Lung (tissue), 17 donors: ENCODE measurements at places on chromosomes 3 and 15. TPM values are rescaled to one million over a fixed set of nuclear protein-coding genes. Genes with fewer than 3 reads are reported as not detected.

ESYT3 gene
- total RNA-seq: 38.3 TPM

GPR160 gene
- 18.7 TPM for total RNA-seq

LIPC gene
- 0.55 TPM for total RNA-seq

SERPINI2 gene
- 4.9 TPM for total RNA-seq

KPNA4 gene
- 32.0 TPM for total RNA-seq

GPR27 gene
- total RNA-seq: 4.6 TPM

IL17RE gene
- 11.3 TPM for total RNA-seq

ITPR1 gene
- 152 TPM for total RNA-seq

LRRC31 gene
- total RNA-seq: 0.43 TPM

DNA sequence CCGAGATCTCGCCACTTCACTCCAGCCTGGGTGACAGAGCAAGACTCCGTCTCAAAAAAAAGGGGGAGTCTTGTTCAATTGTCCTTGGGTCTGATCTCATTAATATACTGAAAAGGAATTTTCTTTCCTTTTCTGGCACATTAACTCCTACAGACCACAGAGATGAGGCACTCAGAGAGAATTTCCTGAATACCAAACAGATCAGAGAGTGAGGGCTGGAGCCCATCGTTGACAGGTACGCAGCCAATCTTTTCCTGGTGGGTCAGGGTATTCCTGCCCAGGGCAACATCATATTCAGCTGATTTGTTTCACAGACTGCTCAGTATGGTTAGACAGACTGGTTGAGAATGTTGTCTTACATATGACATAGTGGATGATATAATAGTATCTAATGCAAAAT lies 82.8 kb upstream of the TNFSF10 start:
- H3K27ac ChIP-seq: no peak overlapping the region
- DNase-seq: no peak
- H3K36me3 ChIP-seq: no peaks in the 10 kb centered on the region
- H3K27me3 ChIP-seq: no peaks in the 10 kb centered on the region
- H3K4me3 ChIP-seq: no peak overlapping the region

DNA sequence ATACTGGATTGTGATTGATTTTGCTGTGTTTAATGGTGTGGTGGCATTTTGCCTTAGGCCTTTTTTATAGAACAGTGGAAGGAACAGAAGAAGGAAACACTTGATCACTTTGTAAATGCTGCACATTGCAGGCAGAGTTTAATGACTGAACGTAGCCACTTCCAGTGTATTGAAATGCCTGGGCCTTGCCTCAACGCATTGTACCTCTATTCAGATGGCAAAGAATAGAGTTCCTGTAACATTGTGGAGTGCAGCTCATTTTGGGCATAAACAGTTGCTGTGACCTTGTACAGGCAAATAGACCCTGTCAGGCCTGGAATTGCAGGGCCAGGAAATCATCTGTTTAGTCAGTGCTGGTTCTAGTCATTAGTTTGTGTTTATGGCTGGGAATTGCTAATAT lies 225.0 kb downstream of the EPHA3 start:
- no peaks in the 10 kb centered on the region for H3K4me1 ChIP-seq
- DNase-seq: no peak
- H3K36me3 ChIP-seq: no peaks in the 10 kb centered on the region

- H3K4me3 ChIP-seq: peak overlapping the region; percentile 74
- H3K27ac ChIP-seq: peak overlapping the region; percentile 5
- peaks cover 6% of the 10 kb centered on the region for H3K4me1 ChIP-seq
Measured at GRCh38 chr3:13419505-13420044, 547 bp downstream of the NUP210 start.

GRCh38 chr15:39313467-39313866 lies 267.4 kb upstream of the THBS1 start:
- no peak overlapping the region for H3K27ac ChIP-seq
- no peaks in the 10 kb centered on the region for H3K27me3 ChIP-seq
- H3K4me1 ChIP-seq: no peaks in the 10 kb centered on the region
- H3K4me3 ChIP-seq: no peak overlapping the region

DNA sequence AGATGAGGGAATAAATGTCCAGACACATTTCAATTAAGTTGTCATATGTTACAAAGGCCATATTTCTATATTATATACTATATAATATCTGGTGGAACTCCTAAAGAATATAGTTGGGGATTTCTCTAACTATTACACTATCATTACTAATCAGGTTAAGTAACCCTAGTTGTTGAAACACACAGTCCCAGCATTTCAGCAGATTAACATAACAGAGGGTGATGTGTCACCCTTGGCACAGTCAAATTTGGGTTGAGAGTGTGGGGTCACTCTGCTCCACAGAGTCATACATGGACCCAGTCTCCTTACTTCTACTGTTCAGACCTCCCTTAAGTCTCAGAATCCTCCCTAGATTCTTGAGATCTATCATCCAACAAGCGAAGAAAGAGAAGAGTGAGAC lies 496.4 kb upstream of the MDFIC2 start:
- H3K27me3 ChIP-seq: no peaks in the 10 kb centered on the region
- no peaks in the 10 kb centered on the region for H3K4me1 ChIP-seq
- no peak overlapping the region for H3K27ac ChIP-seq
- DNase-seq: no peak
- H3K4me3 ChIP-seq: no peak overlapping the region
- no peaks in the 10 kb centered on the region for H3K36me3 ChIP-seq

- no peak overlapping the region for H3K27ac ChIP-seq
- H3K27me3 ChIP-seq: no peaks in the 10 kb centered on the region
- H3K36me3 ChIP-seq: no peaks in the 10 kb centered on the region
- peaks cover 21% of the 10 kb centered on the region for H3K4me1 ChIP-seq
- H3K4me3 ChIP-seq: no peak overlapping the region
- DNase-seq: peak; percentile 64
Measured at GRCh38 chr3:99945328-99945995, 127.8 kb downstream of the CMSS1 start.

- H3K4me3 ChIP-seq: no peak overlapping the region
- H3K27me3 ChIP-seq: no peaks in the 10 kb centered on the region
- H3K27ac ChIP-seq: peak overlapping the region; percentile 37
- H3K4me1 ChIP-seq: peaks cover 10% of the 10 kb centered on the region
- DNase-seq: no peak
- H3K36me3 ChIP-seq: no peaks in the 10 kb centered on the region
Measured at GRCh38 chr3:138862531-138862923, 27.8 kb upstream of the PIK3CB start.
